ENCODE measurements at places on chromosomes 5 and 9.

DNA sequence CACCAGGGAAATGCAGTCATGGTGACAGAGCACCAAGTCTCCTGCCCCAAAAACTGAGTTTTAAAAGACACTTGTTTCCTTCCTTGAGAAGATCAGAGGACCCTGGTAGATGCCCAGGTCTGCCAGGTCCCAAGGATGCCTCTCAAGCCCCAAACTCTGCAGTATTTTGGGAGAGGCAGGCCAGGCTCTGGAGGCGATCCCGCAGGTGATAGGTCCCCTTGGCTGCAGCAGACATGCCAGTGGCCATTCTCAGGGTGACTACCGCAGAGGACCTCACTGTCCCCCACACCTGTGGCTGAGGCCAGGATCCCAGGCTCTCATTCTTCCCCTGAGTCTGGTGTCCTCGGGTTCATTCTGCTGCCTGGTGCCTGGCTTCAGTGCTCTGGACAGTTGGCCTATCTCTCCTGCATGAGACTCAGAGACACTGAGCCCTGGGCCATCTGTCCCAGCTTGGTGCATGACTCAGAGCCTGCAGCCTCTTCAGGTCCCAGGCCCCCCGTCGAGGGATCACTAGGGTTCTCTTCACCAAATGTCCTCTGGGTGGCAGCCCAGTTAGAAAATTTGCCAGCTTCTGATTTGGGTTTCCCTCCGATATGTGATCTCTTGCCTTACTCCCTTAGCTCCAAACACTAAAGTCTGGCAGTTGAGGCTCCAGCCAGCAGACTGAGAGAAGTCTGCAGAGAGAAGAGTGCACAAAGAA lies 59.7 kb upstream of the GARNL3 start:
- peak; percentile 84 for DNase-seq

DNA sequence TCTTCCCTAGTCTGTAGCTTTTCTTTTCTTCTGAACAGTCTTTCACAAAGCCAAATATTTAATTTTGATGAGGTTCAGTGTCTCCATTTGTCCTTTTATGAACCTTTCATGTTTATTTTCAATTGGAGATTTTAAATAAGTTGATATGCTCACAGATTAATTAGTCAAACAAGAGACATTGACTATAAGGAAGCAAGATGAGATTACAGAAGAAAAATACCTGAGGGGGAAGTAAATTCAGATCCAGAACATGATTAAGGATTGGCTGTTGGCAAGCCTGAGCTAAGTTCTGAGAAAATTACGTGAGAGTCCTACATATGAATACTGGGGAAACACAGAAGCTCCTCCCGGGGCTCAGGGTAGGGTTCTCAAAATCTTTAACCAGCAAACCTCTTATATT lies 1039.8 kb upstream of the SEMA6A start:
- no peak for DNase-seq

- DNase-seq, result peak; percentile 23
Observed at GRCh38 chr5:19986031-19986619, 1.9 kb downstream of the CDH18 start.

GRCh38 chr5:79077680-79078365 lies 8.3 kb downstream of the BHMT2 start:
- peak; percentile 26 for DNase-seq

GRCh38 chr5:32581010-32581785 lies 4.2 kb upstream of the SUB1 start:
- peak; percentile 52 for DNase-seq

DNA sequence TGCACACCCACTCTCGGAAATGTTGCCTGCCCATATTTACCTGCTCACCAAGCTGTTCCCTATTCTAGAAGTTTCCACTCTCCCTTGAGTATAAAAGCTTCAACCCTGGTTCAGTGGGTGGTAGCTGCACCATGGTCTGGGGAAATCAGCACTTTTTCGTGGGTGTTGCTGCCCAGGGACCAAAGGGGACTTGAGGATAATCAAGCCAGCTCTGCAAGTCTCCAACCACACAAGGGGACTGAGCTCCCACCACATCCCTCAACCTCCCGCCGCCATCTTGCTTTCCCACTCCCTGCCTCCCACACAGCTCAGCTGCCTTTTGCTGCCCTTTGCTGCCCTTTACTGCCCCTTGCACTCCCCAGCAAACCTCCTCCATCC lies 210.0 kb downstream of the AUH start:
- no peak for DNase-seq

DNA sequence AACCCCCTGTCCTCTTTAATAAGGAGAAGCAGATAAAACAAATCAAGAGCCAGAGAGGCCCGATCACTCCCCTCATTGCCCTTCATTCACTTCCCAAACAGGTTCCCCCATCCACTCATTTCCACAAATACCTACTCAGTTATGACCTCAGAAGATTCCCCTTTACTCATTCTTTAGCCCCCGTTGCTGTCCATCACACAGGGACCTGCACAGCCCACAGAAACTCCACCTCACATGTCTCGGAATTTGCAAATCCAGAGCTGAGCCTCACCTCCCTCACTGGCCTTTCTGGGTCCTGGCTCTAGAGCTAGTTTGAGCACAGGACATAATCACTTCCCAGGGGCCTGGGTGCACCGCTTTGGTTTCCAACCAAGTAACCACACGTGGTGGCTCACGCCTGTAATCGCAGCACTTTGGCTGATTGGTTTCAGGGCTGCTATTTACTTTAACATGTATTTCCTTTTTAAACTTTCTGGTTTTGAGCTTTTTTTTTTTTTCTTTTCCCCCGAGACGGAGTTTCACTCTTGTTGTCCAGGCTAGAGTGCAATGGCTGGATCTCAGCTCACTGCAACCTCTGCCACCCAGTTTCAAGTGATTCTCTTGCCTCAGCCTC lies 17.8 kb downstream of the ATP6V0E1 start:
- no peak for DNase-seq

DNA sequence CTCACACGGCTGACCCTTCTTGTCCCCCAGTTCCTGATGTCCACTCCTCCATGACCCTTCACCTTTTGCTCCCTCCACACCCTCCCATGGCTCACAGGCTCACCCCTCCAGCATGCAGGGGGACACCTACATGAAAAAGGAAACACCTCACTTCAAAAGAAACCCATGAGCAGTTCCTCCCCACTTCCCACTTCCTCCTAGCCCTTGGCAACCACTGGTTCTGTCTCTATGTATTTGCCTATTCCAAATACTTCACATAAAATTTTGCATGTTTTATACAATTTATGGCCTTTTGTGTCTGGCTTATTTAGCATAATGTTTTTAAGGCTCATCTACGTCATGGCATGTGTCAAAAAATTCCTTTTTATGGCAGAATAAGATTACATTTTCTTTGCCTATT lies 100.2 kb upstream of the S1PR3 start:
- DNase-seq, result no peak

DNA sequence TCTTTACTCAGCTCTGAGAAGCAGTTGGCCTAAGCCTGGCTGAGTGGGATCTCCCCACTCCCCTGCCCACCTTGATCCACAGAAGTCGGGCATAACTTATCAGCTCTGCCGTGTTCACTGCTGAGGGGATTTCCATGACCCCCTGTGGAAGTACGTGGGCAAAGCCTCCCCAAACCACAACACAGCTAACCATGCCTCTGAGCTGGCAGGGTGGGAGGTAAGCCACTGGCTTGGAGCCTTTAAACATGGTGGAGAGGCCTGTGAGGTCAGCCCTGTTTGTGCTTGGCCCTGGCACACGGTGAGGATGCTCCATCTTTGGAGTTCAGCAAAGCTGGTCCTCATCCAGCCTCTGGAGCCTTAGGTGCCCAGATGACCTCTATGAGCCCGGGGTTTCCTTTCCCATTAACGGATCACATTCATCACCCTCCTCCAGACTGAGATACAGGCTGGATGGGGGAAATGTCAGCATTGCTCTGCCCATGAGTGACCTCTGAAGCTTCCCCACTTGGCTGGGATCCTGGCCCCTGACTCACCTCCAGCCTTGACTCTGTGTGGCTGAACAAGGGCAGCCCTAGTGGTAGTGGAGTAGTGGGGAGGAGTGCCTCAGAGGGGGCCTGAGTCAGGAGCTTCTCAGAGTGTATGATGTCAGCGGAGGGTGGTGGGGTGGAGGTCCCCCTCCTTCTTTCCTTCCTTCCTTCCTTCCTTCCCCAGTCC lies 6.2 kb downstream of the PDLIM4 start:
- peak; percentile 97 for DNase-seq

DNA sequence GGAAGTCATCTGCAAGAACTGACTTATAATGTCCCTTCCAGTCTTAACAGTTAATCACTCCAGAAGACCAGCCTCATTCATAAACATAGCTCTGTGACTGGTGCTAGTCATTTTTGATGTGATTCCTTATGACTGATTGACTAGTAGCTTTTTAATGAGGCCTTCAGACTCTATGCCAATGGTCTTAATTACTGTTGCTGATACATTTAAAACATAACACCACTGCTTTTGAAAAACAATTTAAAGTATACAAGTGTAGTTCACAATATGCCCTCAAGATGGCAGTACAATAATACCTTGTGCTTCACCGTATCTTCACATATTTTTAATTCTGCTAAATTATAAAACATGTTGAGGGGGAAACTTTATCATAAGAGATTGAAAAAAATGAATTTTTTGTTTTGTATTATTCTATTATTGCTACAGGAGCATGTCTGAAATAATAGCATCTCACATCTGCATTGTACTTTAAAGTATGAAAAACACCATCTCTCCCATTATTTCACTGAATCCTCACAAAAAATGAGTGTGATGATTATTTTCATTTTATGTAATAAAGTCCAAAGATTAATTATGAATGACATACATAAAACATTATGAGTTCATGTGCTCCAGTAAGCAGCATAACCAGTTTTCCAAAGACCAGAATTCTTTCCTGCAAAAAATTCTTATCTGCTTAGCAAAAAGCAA lies 55.2 kb upstream of the SHISAL2B start:
- DNase-seq, result peak; percentile 35

DNA sequence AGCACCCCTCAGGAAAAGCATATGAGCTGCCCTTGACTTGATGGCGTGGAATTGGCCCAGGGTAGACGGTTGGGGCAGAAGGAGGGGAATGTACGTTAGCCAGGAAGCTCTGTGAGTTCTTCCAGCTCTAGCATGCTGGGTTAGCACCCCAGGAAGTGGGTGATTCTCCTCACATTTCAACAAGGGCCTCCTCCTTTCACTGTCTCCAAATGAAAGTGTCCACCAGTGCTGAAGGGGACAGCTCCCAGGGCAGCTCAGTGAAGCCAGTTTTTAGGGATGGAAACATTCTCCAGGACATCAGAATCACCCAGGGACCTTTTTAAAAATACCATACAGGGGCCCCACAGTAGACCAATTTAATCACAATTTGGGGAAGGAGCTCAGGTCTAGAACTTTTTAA lies 17.2 kb upstream of the AFAP1L1 start:
- DNase-seq, result peak; percentile 48

DNA sequence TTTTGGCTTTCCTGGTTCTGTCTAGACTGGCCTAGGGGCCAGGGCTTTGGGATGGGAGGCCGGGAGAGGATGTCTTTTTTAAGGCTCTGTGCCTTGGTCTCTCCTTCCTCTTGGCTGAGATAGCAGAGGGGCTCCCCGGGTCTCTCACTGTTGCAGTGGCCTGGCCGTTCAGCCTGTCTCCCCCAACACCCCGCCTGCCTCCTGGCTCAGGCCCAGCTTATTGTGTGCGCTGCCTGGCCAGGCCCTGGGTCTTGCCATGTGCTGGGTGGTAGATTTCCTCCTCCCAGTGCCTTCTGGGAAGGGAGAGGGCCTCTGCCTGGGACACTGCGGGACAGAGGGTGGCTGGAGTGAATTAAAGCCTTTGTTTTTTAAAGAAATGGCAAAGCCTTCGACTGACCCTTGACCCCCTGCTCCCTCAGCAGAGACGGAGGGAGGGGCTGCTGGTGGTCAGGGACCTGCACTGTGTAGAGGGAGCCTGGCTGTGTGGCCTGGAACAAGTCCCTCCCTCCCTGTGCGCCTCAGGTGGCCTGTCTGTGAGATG lies 11.1 kb downstream of the FPGS start:
- DNase-seq, result no peak
